CD4-positive, alpha-beta T cell treated with Interleukin-15 for 4 hours (primary cell): ENCODE measurements at places on chromosomes 16 and 17.

DNA sequence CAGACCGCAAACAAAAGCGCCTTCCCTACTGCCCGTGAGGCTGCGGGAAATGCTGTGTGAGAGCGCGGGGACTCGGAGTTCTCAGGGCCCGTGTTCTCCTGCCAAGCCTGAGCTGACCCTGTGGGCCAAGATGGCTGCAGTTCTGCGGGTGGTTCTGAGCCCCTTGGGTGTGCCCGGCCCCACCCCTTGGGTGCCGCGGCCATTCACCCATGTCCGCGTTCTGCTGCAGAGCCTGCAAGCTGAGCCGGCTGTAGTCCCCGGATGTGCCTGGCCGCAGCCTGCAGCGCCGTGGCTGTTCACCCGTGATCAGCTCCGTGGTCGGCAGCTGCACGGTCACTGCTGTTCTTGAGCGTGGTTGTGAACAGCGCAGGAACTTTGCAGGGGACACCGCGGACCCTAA, 20.0 kb downstream of the ACSF3 start:
- DNase-seq = no peak

- no peak for DNase-seq
Observed at GRCh38 chr17:81020767-81021497, 14.0 kb upstream of the BAIAP2 start.

DNA sequence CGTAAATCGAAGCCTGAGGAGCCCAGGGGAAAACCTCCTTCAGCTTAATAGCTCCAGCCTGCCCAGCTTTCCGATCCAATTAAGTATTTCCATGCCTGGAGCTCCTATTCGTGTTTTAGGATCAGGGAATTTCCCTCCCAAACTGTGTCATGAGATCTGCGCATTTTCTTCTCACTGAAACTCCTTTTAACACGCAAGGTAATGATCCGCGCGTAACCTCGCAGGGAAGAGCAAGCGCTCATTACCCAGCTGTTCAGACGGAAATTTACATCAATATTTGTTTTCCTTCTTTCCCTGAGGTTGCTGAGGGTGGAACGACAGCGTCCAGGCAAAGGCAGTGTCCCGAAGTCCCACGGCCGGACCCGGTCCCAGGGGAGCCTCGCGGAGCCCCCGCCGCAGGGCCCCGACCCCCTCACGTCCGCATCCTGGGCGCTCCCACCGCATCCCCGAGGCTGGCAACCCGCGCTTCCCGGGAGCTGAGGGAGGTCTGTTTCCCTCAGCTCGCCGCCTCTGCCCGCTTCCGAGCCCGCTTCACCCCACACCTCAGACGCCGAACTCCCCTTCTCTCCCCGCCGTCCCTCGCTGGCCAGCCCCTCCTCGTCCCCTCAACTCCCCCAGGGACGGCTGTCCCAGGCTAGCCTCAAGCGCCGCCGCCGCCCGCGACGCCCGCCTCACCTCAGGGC, 415 bp downstream of the ABCA5 start:
- no peak for DNase-seq

- DNase-seq = no peak
Observed at GRCh38 chr17:28173801-28174200, 131.3 kb downstream of the NLK start.

- no peak for DNase-seq
Observed at GRCh38 chr17:57038486-57038885, 46.6 kb upstream of the AKAP1 start.

- DNase-seq = no peak
Observed at GRCh38 chr17:40345161-40345993, 19.2 kb downstream of the GJD3 start.

DNA sequence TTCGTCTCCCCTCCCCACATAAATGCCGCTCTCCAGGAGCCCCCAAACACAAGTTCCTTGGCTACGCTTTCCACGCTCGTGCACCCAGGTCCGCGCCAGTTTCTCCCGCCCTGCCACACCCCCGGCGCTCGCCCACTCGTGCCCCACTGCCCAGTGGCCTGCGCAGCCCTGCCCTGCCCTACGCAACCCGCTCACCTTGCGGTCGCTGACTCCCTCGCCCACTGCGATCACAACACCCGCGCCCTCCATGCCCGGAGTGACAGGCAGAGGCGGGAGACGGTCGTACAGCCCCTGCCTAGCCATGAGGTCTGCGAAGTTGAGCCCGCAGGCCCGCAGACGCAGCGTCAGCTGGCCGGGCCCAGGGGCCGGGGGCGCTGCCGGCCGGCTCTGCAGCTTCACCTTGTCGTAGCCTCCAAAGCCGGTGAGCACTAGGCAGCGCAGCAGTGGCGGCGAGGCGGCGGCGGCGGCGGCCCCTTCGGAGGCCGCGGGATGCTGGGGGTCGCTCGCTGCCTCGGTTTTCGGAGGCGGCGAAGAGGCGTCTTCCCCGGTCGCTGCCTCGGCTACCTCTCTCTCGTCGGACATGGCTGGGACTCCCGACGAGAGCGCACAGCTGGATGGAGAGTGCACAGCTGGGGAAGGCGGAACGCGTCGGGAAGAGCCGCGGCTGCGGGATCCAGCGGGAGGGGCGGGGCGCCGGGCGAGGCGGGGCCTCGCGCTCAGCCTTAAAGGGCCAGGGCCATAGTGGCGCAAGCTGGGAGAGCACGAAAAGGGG, at the start of gene VAT1:
Gene VAT1, minus strand, starts transcription at position 645 of the 772 bp plus-strand sequence. Its CDS starts 63 bp downstream, at position 582.
- DNase-seq = peak; percentile 50

- DNase-seq = no peak
Observed at GRCh38 chr16:9518051-9518450, 426.6 kb downstream of the HAPSTR1 start.

DNA sequence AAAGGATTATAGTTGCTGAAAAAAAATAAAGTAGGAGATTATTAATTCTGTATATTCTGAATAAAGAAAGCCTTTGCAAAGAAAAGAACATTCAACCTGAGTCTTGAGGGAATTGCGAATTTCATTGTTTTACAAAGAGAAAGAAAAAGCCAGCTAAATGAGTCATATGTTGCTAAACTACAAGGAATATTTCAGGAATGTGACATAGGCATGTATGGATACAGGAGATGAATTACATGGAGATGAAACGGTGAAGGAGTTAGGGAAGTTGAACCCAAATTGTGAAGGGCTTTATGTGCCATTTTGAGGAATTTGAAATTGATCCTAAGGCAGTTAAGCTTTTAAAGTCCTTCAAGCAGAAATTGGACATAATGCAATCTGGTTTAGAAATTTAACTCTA, 177.3 kb upstream of the RBL2 start:
- no peak for DNase-seq

DNA sequence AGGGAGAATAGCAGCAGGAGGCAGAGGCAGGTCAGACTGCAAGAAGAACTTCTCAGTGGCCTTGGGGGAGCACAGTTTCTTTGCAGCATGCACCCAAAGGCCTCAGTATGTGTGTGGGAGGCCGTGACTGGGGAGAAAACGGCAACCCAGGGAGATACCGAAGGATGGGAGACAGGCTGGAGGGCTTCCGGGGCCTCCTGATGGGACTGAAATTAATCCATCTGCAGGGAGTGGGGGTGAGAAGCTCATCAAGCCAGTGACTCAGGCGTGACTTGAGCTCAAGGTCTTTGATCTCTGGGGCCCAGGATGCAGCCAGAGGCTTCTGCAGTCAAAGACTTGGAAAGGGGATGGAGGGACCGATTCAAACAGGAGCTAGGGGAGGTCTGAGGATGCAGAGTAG, 5.1 kb upstream of the C17orf113 start:
- DNase-seq = no peak

GRCh38 chr17:31674717-31675349, 184.2 kb downstream of the COPRS start:
- DNase-seq = no peak

DNA sequence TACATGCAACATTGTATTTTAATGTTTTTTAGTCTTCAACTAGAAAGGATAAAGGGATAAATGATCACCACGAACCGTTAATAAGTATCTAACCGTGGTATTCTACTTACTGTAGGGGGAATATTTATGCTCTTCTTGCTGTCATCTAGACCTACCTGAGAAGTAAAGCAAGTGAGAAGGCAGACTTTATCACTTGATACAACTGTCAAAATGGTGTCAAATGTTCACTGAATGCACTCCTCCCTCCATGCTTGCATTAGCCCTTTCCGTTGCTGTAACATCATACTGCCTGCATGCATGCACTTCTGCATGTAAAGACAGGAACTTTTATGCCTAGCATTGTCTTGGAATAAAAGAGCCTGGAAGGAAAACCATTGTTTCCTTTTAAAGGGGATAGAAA, 298.6 kb upstream of the PMFBP1 start:
- DNase-seq = no peak

GRCh38 chr16:63037761-63038396, 1001.6 kb upstream of the CDH8 start:
- no peak for DNase-seq

DNA sequence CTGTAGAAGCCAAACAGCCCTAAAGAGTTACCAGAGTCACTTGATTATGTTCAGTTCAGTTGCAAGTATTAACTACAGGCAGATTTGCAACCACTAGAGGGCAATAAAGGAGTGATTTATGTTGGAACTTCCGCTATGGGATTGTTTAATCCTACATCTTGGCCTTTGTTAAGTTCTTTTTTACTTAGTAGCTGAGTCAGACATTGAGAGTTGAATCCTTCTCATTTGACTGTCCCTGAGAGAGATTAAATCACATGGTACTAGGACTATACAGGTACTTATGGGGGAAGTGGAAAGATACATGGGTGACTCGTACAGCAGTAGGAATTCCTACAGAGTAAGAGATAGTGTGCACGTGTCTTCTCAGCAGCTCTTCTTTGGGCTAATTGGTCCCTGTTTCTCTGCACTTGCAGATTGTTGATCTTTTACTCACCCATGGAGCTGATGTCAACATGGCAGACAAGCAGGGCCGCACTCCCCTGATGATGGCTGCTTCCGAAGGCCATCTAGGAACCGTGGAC, 40.3 kb downstream of the CYB561 start:
- DNase-seq = peak; percentile 44

GRCh38 chr16:84527532-84528269, 23.2 kb upstream of the MEAK7 start:
- no peak for DNase-seq
